ENCODE measurements at places on chromosomes 6 and 20. TPM values are rescaled to one million over a fixed set of nuclear protein-coding genes. Genes with fewer than 3 reads are reported as not detected.
A peak's percentile ranks its signal among the peaks of the same experiment; 100 is the strongest.

C20orf202 gene
- total RNA-seq: 0.83 TPM

GRCh38 chr20:29318871-29319461 lies 1938.5 kb upstream of the DEFB115 start:
- no peak for DNase-seq

GRCh38 chr6:127464161-127464880 lies 5.1 kb upstream of the KIAA0408 start:
- no peak for DNase-seq

GRCh38 chr6:135951169-135951568 lies 99.7 kb downstream of the PDE7B start:
- DNase-seq: no peak

MEI4 gene
- 0.36 TPM for total RNA-seq

GRCh38 chr6:112626468-112627082 lies 279.4 kb downstream of the RFPL4B start:
- peak; percentile 60 for DNase-seq

GRCh38 chr6:14016935-14017625 lies 92.3 kb downstream of the RNF182 start:
- peak; percentile 18 for DNase-seq

DNA sequence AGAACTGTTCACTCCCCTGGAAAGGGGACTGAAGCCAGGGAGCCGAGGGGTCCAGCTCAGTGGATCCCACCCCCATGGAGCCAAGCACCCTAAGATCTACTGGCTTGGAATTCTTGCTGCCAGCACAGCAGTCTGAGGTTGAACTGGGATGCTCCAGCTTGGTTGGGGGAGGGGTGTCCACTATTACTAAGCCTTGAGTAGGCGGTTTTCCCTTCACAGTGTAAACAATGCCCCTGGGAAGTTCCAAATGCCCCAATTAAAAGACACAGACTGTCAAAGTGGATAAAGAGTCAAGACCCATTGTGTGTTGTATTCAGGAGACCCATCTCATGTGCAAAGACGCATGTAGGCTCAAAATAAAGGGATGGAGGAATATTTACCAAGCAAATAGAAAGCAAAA lies 150.2 kb downstream of the LPA start:
- DNase-seq: no peak

GRCh38 chr6:19664050-19664449 lies 173.1 kb upstream of the ID4 start:
- DNase-seq: no peak

DNA sequence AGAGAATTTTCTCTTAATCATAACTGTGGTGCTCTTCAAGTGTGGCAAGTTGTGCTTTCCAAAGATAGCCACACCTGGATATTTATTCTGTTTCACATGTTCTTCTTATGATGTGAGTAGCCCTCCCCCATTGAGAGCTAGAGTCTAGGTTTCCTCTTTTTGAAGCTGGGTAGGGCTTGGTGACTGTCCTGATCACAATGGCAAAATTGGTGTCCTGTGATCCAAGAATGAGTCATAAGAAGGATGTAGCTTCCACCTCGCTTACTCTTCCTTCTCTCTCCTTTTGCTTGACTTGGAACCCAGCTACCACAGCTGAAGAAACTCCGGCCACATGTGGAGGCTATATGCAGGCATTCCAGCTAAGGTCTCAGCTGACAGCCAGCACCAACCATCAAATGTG lies 7.4 kb upstream of the IGF2R start:
- no peak for DNase-seq

- DNase-seq: no peak
These were observed 1.1 kb downstream of the SLC22A23 start for GRCh38 chr6:3455569-3456394.

DNA sequence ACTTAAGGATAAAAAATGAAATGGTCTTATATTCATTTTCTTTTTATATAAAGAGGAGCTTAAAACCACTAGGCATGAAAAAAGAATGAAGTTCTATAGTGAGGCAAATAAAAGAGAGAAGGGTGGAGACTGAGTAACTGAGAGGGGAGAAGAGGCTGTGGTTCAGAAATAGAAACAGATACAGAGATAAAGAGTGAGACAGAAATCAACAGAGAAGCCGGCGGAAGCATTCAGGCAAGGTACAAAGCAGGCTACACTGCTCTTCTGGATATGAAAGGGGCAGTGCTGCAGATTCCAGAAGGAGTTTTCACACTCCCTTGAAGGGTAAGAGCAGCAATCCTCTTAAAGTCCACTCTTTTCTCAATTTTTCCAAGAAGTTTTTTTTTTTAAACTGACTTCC lies 29.9 kb downstream of the NFATC2 start:
- peak; percentile 62 for DNase-seq

- DNase-seq: peak; percentile 30
These were observed 135.7 kb downstream of the BTBD3 start for GRCh38 chr20:12053353-12053752.
